ENCODE measurements at places on chromosomes 6 and 20.

- no peak for DNase-seq
Observed at GRCh38 chr6:97813889-97814567, 531.0 kb upstream of the MMS22L start.

- no peak for DNase-seq
Observed at GRCh38 chr6:139944131-139944530, 569.7 kb upstream of the CITED2 start.

DNA sequence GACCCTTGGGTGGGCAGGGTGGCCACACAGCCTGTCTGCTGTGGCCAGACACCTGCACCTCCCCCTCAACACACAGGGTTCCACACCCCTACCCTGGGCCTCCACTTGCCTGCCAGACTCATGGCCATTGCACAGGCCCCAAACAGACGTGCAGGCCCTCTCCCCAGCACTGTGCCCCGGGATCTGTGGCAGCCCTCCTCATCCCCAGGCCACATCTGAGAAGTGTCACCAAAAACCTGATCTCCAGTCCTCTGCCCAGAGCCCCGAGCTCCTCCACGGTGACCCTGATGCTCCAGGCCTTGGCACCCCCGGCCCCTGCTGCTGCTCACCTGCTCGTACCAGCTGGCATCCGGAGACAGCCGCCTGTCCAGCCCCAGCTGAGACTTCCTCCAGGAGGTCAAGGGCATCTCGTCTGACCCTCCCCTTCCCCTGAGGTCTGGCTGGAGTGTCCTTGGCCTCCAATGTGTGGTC, 160.1 kb downstream of the DLL1 start:
- no peak for DNase-seq

DNA sequence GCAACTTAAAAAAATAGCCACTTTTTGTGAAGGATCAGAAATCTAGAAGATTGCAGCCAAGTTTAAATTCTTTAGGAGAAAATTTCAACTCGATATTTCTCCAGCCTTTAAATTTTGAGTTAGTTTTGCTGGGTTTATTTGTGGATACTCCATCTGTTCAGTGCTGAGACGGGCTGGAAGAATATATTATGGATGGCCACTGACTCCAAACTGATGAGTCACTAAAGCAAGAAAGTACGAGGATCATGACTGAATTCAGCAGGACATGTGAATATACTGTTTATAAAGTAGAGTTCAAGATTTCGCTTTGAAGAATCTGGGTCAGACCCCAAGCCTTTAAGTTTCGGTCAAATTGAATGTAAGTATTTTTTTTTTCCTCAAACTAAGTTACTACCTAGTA, 199.5 kb downstream of the ADGRB3 start:
- DNase-seq = no peak

- DNase-seq = peak; percentile 96
Observed at GRCh38 chr6:146871611-146872425, 273.0 kb downstream of the ADGB start.

DNA sequence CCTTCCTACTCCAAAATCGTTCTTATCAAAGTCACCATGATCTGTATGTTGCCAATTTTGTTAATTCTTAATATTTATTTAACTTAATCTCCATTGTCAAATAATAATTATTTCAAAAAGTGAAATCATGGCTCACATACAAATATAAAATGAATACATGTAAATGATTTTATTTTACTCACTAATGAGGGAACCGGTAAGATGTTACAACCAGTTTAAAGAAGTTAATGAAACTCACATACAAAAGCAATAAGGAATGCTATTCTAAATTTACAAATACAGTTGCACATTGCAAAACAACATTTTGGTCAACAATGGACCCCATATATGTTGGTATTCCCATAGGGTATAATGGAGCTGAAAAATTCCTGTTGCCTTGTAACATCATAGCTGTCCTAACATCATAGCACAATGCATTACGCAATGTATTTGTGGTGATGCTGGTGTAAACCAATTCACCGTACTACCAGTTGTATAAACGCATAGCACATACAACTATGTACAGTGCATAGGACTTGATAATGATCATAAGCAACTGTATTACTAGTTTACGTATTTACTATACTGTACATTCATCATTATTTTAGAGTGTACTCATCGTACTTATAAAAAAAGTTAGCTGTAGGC, 6.5 kb upstream of the SLC22A16 start:
- no peak for DNase-seq

- no peak for DNase-seq
Observed at GRCh38 chr6:87068795-87069194, 26.1 kb downstream of the CGA start.

- DNase-seq = no peak
Observed at GRCh38 chr20:18056174-18057100, 1.3 kb downstream of the OVOL2 start.

GRCh38 chr20:63703976-63704748, 3.6 kb downstream of the ARFRP1 start:
- DNase-seq = no peak

DNA sequence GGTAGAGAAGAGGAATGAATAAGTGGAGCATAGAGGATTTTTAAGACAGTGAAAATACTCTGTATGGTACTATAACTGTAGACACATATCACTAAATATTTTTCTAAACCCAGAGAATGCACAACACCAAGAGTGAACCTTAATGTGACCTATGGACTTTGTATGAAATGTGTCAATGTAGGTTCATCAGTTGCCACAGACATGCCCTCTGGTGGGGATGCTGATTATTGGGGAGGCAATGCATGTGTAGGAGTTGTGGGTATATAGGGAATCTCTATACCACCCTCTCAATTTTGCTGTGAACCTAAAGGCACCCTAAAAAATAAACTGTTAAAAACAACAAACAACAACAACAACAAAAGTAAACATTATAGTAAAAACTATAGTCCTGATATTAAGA, 293.7 kb downstream of the RNF144B start:
- no peak for DNase-seq

DNA sequence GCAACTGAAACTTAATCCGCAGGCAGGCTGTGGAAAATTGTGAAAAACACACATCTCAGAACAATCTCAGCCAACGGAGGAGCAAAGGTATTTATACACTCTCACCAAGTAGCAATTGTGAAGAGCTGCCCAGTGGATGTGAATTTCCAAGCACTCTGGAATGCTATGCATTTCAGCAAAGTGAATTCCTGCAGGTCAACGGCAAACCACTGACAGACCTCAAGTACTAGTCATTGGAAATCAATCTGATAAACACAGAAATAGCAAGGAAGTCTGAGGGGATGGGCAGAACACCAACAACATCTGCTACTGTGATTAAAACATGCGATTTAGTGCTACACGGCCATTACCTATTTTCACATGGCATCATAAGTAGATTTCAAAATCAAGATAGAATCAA, 429.1 kb downstream of the HTR1B start:
- DNase-seq = no peak

DNA sequence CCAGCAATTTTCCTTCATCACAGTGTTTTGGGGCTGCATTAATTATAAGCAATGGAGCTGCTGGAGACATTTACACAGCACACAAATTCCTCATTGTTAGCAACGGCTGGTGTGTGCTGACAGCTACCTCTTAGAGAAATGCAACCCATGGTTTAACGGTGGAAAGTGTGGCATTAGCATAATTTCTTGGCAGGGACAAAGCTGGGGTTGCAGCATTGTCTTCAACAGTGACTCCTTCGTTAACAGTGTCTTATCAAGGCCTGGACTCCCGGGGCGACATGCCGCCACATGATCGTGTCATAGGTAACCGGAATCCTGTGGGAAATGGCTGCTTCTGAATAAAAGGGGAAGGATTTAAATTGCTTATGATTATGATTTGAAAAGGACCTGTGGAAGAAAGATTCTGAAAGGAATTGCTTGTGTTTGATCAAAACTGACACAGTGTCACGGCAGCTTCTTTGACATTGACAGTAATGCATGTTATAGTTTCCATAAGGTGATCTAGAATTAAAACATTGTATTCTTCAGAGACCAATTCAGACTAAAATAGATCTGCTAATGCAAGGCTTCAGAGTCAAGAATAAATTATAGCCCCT, 128.0 kb downstream of the UST start:
- peak; percentile 43 for DNase-seq

- DNase-seq = no peak
Observed at GRCh38 chr6:132725947-132726607, 12.2 kb upstream of the VNN1 start.

DNA sequence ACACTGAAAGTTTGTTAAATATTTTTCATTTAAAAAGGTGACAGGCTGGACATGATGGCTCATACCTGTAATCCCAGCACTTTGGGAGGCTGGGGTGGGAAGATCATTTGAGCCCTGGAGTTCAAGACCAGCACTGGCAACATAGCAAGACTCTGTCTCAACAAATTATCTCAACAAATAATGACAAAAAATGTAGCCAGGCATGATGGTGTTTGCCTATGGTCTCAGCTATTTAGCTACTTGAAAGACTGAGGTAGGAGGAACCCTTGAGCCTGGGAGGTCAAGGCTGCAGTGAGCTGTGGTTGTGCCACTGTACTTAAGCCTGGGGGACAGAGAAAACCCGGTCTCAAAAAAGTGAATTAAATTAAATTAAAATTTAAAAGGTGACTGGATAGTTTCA, 56.0 kb upstream of the C6orf118 start:
- DNase-seq = no peak

DNA sequence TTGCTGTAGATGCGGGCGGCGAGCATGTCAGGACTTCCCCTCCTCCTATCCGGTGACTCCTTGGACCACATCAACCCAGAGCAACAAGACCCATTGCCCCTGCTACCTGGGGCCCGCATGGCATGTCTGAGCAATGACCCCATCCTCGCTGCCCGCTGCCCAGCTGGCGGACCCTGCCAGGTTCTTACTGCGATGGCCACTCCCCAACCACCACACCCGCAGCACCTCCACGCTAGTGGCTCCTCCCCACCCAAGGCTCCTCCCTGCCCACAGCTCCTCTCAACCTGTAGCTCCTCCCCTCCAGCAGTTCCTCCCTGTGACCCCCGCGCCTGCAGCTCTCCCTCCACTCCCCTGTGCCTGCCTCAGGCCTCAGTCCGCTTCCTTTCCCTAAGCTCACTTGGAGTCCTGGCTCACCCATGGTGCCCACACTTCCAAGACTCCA, 17.6 kb upstream of the SERPINB9 start:
- DNase-seq = no peak

GRCh38 chr6:151551223-151551857, 57.5 kb downstream of the CCDC170 start:
- DNase-seq = no peak

GRCh38 chr6:110067837-110068591, 89.9 kb downstream of the GPR6 start:
- DNase-seq = no peak

GRCh38 chr6:159981403-159982245, 12.7 kb downstream of the IGF2R start:
- DNase-seq = no peak

GRCh38 chr20:32943490-32944052, 60.7 kb downstream of the SUN5 start:
- DNase-seq = no peak

DNA sequence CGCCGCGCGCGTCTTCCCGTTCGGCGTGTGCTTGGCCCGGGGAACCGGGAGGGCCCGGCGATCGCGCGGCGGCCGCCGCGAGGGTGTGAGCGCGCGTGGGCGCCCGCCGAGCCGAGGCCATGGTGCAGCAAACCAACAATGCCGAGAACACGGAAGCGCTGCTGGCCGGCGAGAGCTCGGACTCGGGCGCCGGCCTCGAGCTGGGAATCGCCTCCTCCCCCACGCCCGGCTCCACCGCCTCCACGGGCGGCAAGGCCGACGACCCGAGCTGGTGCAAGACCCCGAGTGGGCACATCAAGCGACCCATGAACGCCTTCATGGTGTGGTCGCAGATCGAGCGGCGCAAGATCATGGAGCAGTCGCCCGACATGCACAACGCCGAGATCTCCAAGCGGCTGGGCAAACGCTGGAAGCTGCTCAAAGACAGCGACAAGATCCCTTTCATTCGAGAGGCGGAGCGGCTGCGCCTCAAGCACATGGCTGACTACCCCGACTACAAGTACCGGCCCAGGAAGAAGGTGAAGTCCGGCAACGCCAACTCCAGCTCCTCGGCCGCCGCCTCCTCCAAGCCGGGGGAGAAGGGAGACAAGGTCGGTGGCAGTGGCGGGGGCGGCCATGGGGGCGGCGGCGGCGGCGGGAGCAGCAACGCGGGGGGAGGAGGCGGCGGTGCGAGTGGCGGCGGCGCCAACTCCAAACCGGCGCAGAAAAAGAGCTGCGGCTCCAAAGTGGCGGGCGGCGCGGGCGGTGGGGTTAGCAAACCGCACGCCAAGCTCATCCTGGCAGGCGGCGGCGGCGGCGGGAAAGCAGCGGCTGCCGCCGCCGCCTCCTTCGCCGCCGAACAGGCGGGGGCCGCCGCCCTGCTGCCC, 1.1 kb downstream of the SOX4 start:
- no peak for DNase-seq

DNA sequence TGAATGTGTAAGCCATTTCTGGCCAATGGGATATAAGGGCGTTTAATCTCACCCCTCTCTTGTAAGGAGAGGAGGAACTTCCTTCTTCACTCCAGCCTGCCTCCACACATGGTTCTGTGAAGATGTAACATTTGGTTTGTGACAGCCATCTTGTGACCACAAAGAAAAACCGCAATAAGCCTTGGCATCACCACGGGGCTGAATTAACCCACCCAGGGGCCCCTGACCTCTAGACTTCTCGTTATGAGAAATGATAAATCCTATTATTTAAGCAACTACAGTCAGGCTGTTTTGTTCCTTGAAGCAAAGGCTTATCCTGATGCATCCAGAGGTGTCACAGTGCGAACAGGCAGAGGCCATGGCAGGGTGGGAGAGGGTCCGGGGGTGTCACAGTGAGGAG, 139.7 kb downstream of the CDC5L start:
- DNase-seq = no peak

GRCh38 chr6:56459030-56459805, 183.5 kb downstream of the DST start:
- DNase-seq = no peak

DNA sequence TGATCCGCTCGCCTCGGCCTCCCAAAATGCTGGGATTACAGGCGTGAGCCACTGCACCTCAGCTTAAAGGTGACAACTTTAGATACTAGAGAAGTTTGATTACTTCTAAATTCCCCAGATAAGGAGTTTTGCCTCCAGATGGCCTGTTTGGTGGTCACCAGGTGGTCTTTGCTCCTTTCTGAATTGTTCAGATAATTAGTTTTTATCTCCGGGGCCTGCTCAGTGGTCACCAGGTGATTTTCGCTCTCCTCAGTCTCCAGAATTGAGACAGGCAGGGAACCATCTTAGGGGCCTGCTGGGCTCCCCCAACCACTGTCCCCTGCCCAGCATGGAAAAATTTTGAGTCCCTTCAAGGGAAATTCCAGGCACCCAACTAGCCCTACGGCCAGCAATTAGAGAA, 62.6 kb downstream of the GPR6 start:
- no peak for DNase-seq

DNA sequence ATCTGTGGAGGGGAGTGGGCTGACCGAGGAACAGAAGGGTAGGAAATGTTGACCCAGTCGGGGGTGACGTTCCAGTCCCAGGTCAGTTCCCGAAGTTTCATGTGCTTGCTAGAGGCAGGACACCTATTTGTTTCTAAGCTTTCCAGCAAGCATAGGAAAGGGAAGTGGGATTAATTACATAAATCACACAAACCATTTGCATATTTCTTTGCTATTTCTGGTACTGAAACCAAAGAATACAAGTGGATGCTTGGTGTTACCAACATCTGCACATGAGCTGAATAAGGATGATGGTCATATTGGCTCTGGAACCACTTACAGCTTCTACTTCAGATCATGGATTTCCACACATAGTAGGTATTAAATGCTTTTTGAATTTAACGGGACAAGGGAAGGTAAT, 546.5 kb downstream of the PRKN start:
- DNase-seq = no peak

All from NCI-H187 treated with DMSO at 0.1 percent for 48 hours (cell line).